ENCODE measurements at places on chromosomes 4 and X.

DNA sequence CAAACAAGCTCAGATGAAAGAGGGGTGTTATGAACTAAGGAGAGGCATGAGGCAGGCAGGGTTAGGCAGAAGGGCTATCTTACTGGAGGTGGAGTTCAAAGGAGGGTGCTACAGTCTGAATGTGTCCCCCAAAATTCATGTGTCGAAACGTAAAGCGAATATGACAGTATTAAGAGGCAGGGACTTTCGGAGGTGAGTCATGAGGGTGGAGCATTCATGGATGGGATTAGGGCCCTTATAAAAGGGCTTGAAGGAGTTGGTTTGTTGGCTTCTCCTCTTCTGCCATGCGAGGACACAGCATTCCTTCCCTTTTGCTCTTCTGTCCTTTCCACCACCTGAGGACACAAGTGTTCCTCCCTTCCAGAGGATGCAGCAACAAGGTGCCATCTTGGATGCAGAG is 22.9 kb downstream of the APLN start:
- no peak for DNase-seq

- DNase-seq, result peak; percentile 14
These were observed 782 bp downstream of the PITX2 start for GRCh38 chr4:110621839-110622751.

- peak; percentile 7 for DNase-seq
These were observed 6.5 kb upstream of the NDST4 start for GRCh38 chr4:115119804-115120352.

DNA sequence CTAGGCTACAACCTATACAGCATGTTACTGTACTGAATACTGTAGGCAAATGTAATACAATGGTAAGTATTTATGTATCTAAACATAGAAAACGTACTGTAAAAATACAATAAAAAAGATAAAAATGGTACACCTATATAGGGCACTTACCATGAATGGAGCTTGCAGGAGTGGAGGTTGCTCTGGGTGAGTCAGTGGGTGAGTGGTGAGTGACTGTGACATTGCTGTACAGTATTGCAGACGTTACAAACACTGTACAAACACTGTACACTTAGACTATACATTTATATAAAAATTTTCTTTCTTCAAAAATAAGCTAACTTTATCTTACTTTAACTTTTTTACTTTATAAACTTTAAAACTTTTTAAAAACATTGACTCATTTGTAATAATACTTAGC is 190.3 kb upstream of the NR3C2 start:
- DNase-seq, result no peak

DNA sequence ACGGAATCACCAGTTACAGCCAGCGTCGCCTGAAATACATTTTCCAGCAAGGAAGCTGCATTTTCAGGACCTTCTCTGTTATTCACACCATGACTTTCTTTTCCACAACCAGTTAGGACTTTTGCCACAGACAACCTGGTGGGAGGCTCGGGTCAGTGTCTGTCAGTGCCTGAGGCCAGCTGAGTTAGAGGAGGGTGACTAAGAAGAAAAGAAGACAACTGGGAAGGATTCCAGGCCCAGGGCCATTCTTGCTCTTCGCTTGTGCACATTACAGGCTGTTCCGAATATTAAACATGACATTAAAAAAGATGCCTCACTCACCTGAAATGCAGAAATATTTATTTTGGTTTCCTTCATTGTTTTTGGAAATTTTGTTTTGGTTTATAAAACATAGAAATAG is 21.4 kb upstream of the CENPU start:
- peak; percentile 53 for DNase-seq

GRCh38 chrX:131626681-131627296 is 82.9 kb downstream of the OR13H1 start:
- DNase-seq, result no peak

DNA sequence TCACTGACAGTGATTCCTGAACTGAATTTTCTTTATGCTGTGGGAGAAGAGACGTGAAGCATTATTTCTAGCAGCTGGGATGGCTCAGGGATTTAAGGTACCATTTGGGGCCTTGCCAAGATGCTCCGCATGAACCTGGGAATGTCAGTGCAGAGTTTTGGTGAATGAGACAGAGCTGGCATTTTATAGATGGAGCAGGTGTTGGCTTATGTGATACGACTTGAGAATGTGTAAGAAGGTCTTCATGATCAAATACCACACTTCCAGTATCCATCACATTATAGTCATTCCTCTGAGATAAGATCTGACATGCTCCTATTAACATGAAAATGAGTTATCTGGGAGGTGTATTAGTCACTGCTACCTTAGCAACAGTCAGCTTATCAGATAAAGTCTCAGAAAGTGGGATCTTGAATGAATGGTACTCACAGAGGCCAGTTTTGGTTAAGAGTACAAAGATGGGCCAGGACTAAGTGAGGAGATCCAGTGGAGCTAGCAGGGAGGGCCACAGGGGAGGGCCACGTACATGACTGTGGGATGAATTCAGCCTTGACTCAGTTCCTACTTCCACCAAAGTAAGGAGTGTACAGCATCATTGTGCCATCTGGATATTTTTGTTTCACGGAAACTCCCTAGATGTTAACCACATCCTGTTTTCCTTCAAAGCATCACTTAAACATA is 116.7 kb downstream of the SPCS3 start:
- DNase-seq, result peak; percentile 66

GRCh38 chr4:72761368-72762038 is 192.5 kb upstream of the ADAMTS3 start:
- DNase-seq, result no peak

DNA sequence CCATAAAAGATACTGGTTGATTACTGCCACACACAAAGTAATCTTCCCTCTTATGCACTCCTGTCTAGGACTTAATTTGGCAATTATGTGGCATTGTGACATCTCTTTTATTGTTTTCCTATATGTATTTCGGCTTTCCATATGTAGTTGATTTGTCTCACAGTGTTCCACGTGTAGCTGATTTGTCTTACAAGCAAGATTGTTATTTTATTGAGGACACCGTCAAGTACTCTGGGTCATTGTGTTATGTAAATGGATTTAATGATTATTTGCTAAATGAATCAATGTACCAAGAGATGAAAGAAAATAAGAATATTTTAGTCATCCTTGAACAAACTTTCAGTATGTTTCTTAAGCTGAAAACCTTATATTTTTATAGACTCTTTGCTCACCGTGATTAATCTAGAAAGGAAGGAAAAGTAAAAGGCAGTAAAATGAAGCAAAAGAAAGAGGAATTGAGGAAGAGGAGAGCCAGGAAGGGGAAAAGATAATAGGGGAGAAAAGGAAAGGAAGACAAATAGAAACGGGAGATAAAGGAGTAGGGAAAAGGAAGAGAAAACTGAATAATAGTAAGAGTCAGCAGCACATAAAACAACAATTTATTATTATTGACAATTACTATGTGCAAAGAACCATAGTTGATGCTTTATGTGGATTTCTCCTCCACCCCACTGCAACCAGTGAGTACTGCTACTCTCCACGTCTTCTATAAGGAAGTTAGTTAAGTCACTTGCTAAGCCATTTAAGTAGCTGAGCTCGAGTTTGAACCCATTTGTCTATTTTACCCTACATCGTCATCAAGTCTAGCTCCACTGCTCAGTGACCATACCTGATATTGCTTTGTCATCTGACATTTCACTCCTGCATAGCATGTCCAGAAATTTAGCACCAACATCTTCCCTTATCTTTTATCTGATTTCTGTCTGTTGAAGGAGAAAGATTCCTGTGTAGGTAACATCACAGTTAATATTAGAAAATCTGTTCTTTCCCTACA is 336.5 kb downstream of the BMPR1B start:
- DNase-seq, result no peak

DNA sequence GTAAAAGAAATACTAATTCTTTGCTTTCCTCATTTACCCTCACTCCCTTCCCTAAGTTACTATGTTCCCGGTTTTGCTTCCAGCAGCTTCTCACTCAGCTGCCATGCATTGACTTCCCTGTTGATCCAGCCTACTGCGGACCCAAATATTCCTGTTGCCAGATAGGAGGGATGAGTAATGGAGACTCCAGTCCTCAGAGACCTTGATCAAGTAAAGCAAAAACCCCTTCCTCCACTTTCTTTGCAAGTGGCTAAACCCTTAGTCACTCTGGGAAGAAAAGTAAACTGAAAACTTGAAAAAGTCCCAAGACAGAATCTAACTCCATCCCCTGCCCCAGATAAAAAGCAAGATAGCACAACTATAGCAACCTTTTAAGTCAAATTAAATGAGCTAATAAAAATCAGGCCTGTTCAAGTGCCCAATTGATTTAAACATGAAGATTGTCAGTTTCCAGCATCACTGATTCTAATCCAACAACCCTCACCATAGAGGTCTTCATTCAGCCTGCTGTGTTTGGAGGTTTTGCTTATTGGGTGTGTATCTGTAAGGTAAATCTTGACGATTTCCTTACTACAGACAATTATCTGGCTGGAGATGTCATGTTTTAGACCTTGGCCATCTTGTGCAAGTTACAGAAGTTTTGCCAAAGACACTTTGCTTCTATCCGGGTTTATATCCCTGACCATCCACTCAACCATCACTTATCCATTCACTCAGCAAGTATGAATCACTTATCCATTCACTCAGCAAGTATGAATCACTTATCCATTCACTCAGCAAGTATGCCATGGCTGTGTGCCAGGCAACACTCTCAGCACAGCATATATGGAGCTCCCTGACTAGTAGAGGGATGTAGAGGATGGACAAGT is 17.6 kb downstream of the FGFBP1 start:
- DNase-seq, result peak; percentile 98

DNA sequence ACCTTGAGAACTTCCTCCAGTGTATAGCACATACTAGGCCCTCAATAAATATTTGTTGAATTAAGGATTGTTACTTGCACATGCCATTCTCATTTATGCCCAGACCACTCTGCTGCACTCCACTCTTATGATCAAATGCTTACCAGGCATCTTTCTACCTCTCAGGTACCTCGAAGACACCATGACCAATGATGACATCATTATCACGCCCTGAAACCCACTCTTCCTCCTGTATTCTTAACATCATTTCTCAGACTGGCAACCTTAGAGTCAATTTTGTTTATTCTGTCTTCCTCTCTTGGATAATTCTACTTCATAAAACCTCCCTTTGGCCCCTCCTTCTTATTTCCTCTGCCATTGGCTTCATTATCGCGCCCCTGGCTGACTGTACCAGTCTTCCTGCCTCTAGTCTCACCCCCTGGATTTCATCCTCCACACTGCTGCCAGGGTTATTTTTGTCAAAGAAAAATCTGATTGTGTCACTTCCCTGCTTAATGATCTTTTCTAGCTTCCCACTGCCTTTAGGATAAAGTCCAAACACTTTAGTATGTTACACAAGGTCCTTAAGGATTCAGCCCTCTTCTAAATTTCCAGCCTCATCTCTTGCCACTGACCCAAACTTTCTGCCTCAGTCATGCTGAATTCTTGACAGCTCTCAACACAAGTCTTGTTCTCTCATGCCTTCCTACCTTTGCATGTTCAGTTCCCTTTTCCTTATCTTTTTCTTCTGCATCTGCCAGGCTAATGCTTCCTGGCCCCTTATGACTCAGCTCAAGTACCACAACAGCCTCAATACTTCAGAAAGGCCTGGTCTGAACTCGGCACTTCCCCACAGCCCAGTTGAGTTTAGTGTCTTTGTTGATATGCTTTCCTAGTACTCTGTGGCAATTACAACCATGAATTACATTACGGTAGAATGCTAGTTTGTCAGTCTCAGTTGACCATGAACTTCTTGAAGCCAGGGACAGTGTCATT is 45.8 kb downstream of the HDAC8 start:
- DNase-seq, result no peak

DNA sequence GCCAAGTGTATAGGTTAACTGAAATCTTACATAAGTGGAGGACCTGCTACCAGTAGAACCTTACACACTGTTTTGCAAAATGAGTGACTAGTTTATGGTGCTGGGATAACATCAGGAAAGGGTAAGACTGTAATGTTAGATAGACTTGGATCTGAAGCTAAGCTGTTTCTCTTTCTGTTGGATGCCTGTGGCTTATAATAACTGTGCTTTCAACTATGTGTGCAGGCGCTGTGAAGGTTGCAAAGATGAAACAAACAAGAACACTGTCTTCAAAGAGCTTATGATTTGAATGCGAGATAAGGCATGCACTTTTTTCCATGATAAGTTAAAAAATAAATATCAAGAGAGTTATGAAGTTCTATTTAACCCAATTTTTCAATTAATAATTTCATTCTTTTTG is 34.5 kb upstream of the LCORL start:
- no peak for DNase-seq

GRCh38 chrX:131235768-131236545 is 53.1 kb downstream of the IGSF1 start:
- DNase-seq, result no peak

DNA sequence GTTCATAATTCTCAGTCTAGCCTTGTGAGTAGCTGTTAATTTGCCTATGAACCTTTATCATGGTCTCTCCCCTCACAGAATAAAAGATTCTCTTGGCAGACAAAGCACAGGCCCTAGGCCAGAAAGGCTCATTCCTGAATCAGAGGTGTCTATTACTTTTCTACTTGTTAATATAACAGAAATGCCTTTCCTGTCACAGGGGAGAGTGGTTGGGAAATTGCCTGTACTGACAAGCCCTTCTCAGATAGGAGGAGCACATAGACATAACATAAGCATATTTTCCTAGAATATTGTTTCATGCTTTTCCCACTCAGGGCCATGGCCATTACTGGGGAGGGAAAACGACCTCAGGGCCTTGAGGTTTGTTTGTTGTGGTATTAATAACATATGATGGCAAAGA is 308.3 kb downstream of the BMPR1B start:
- DNase-seq, result no peak

DNA sequence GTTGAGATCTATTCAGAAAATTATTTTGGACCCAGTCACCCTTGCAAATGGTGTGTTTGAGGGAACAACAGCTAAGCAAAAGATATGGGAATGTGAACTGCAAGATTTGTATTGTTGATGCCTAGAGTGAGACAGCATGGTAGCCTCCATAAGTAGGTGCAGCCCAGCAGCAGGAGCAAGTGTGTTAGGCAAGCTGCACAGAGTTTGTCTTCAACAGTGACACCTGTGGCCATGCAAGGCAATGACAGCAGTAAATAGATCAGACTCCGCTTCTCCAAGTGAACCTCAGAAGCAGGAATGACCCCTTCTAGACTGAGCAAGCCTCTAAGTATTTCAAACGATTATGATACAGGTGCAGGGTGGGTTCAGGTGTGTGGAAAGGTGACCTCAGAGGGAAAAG is 133.4 kb upstream of the MSX1 start:
- DNase-seq, result no peak

- peak; percentile 61 for DNase-seq
These were observed 2595.3 kb downstream of the ARAP2 start for GRCh38 chr4:33649015-33649414.

DNA sequence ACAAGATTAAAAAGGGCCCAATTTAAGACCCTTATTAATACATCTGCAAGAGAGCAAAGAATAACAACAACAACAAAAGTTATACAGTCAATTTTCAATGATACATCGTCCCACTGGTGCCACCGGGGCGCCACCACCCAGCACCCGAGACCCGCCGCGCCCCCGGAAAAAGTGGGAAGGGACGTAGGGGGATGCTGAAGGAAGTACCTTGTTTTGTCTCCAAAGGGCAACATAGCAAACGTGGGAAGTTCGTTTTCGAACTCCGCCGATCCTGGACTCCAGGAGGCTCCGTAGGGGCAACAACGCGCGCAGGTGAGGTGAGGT is 1.7 kb downstream of the PDE5A start:
- no peak for DNase-seq

Data from fibroblast of skin of scalp (primary cell).